ENCODE measurements at places on chromosomes 7 and 10. TPM values are rescaled to one million over a fixed set of nuclear protein-coding genes. Genes with fewer than 3 reads are reported as not detected.

PILRB gene
- polyA plus RNA-seq, result 47.9 TPM

GRCh38 chr7:1646391-1646790 lies 23.7 kb upstream of the ELFN1 start:
- no peak for DNase-seq

FAM237B gene
- polyA plus RNA-seq, result not detected

- no peak for DNase-seq
These were observed 15.9 kb upstream of the SLC25A16 start for GRCh38 chr10:68543004-68543918.

MOGAT3 gene
- polyA plus RNA-seq, result not detected

DNA sequence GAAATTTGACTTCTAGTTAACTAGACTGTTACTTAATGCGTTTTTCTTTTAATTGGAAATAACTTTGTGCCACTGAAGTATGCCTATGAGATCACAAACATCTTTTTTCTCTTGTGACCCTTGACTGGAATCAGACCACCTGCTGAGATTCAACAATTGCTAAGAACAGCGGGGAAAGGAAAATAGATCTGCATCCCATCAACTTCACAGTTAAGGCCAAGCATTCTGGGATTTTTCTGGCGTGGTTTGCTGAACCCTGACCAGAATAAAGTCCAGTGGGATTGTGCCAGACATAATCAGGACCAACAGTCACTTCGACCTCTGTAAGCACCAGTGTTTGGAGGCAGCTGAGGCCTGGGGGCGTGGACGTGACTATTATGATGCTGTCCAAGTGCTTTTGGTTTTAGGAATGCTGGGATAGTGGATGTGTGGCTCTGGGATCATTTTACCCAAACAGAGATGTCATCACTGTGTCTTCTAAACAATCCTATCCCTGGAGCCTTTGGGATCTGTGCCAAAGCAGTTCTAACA lies 373.3 kb upstream of the PRKCQ start:
- DNase-seq, result no peak

- peak; percentile 87 for DNase-seq
These were observed 196.2 kb upstream of the AGK start for GRCh38 chr7:141355032-141355431.

CPVL gene
- polyA plus RNA-seq, result 0.14 TPM

DNA sequence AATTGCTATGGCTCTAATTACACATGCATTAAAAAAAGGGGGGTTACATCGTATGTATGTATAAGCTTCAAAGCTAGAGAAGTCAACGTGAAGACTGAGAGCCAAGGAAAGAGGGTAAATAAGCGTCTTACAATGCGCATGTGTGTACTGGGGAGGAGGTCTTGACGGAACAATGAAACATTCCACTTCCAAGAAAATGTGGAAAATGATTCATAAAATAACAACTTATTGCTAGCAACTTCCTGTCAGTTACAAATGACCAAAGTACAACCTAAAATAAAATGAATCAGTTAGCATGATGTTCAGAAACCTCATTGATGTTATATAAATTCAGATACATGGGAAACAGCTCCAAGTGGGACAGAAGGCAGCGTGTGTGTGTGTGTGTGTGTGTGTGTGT lies 104.1 kb upstream of the RHEB start:
- peak; percentile 95 for DNase-seq

DNA sequence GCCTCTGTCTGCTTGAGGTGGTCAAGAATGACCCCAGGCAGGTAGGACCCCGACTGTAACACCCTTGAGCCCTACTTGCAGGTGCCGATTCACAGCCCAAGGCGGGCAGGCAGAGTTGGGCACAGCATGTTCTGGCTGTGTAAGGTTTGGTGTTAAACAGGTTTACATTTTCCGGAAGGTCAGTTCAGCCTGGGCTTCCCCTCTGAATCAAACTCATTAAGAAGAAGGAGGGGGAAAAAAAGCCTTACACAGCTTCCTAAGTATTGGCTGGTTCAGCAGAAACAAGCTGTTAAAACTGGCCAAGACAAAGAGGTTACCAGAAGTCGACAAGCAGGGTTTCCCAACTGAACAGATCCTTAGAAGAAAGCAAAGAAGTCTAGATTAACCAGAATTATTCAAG lies 132.7 kb downstream of the PRPF18 start:
- no peak for DNase-seq
